ENCODE measurements at places on chromosomes 4 and X.

DNA sequence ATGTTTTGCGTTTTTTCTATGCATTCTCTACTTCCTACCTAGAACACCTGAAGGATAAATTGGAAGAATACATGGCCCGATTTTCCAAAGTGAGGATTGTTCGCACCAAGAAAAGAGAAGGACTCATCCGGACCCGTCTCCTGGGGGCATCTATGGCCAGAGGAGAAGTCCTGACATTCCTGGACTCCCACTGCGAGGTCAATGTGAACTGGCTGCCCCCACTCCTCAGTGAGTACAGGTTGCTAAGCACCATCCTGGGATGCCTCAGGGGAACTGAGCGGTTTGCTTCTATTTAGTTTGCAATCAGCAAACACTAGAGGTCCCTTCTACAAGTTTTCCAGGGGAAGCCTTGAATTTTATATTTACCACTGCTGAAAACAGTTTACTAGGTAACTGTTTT is 359.3 kb upstream of the GALNT7 start:
- DNase-seq, result no peak

DNA sequence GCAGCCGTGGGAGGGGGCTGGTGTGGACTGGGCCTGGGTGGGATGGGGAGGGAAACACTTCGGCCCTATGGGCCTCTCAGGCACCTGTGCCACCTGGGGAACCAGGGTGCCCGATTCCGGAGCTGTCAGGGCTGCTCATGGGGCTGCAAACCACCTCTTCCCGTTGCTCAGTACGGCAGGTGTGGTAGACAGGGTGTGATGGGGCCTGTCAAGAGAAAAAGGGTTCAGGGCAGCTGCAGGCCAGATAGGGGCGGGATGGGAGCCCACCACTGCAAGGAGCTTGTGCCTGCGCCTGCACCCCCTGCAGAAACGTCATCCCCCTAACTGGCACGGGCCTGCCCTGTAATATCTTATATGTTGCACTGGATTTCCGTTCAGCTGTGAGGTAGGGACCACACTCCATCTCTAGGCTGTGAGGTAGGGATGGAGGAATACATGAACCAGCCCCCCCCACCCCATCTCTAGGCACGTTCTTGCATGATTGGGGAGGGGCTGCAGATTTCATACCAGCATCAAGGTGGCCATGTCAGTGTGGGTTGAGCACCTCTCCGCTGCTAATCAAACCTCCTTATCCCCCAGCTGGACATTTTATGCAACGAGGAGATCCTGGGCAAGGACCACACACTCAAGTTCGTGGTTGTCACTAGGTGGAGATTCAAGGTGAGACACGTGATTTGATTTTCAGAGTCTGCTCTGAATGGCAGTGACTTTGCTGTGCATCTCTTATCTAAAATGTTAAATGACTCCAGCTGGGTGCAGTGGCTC is 59.0 kb downstream of the PCGF3 start:
- DNase-seq, result no peak

- DNase-seq, result no peak
Measured at GRCh38 chr4:89069481-89069880, 12.5 kb upstream of the FAM13A start.

- DNase-seq, result no peak
Measured at GRCh38 chrX:81003491-81004185, 194.0 kb upstream of the BRWD3 start.

Data from cerebellar nuclear complex (tissue), 1 donor.